ENCODE measurements at places on chromosomes 5 and 9. TPM values are rescaled to one million over a fixed set of nuclear protein-coding genes. Genes with fewer than 3 reads are reported as not detected.

Gene ZNF618
- 3.9 TPM for total RNA-seq

Gene PCDHGC4
- 0.07 TPM for total RNA-seq

Gene MEIKIN
- total RNA-seq: not detected

Gene PCDHB10
- total RNA-seq: under 0.01 TPM

Gene GARNL3
- 10.4 TPM for total RNA-seq

Gene TRIM14
- 8.1 TPM for total RNA-seq

Gene LSM11
- 3.0 TPM for total RNA-seq

Gene ZNF354C
- total RNA-seq: 3.1 TPM

Gene CDC20B
- not detected for total RNA-seq

Gene ACER2
- total RNA-seq: 4.1 TPM

Gene TEK
- total RNA-seq: not detected

Gene ZDHHC11B
- 0.29 TPM for total RNA-seq

Gene PRRX2
- 0.17 TPM for total RNA-seq

Gene GFI1B
- not detected for total RNA-seq

Gene ZNF367
- total RNA-seq: 10.8 TPM

Gene GALNT10
- 45.1 TPM for total RNA-seq

Gene SH2D3C
- not detected for total RNA-seq

Gene MARCHF3
- total RNA-seq: 2.4 TPM

Gene FAM221B
- total RNA-seq: not detected

Gene TAF11L10
- total RNA-seq: not detected

Gene EIF4E1B
- not detected for total RNA-seq

Gene HABP4
- total RNA-seq: 41.2 TPM

Gene GNPDA1
- total RNA-seq: 50.7 TPM

Gene TMEM252
- total RNA-seq: not detected

Gene GLIPR2
- 42.7 TPM for total RNA-seq

Gene CETN3
- total RNA-seq: 27.8 TPM

Gene ORM2
- total RNA-seq: not detected

Gene GRIN3A
- total RNA-seq: not detected

Gene RNF183
- not detected for total RNA-seq

Gene LHX2
- not detected for total RNA-seq

Gene ARRDC3
- 21.5 TPM for total RNA-seq

Gene FOXD4L4
- total RNA-seq: not detected

Gene PDE6A
- total RNA-seq: not detected

Gene NR5A1
- total RNA-seq: not detected

Gene CD274
- 16.1 TPM for total RNA-seq

Gene SLCO6A1
- total RNA-seq: not detected

Gene CARTPT
- not detected for total RNA-seq

Gene NR2F1-AS1
- 1.2 TPM for total RNA-seq
